Activated T-helper 2 cell treated with anti-CD3 and anti-CD28 coated beads, Interferon-gamma antibody, Interleukin-2, Interleukin-4, amounts not matched to agents 10 μg/mL and 5 μg/mL and 100 μg/mL, durations not matched to agents 14 hours and 24 hours and 36 hours (primary cell): ENCODE measurements at places on chromosomes 4 and X. TPM values are rescaled to one million over a fixed set of nuclear protein-coding genes. Genes with fewer than 3 reads are reported as not detected.

GRCh38 chr4:48639807-48640206 is 140.3 kb downstream of the FRYL start:
- H3K36me3 ChIP-seq: peaks cover 11% of the 10 kb centered on the region
- DNase-seq: no peak
- no peaks in the 10 kb centered on the region for H3K27me3 ChIP-seq
- peaks cover 16% of the 10 kb centered on the region for H3K4me1 ChIP-seq
- H3K4me3 ChIP-seq: no peak overlapping the region

DNA sequence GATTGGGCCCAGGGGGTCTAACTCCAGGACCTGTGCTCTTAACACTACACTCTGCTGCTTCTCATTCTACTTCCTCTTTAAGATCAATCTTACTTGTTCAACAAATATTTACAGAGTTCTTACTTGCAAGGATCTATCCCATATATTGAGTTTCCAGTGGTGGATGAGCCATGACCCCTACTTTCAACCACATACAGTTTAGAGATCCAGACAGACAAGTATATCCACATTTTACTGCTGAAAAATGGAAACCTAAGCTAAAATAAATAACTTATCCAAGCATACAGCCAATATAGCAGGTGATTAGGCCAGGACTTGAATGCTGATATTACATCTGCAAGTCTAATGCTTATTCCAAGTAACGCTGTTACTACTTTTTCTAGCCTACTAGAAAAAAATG is 18.7 kb downstream of the TMEM150C start:
- no peak overlapping the region for H3K4me3 ChIP-seq
- H3K4me1 ChIP-seq: no peaks in the 10 kb centered on the region
- H3K36me3 ChIP-seq: no peaks in the 10 kb centered on the region
- DNase-seq: no peak
- no peak overlapping the region for H3K27ac ChIP-seq
- peaks cover 5% of the 10 kb centered on the region for H3K27me3 ChIP-seq

- H3K27me3 ChIP-seq: peaks cover 24% of the 10 kb centered on the region
- H3K27ac ChIP-seq: no peak overlapping the region
- DNase-seq: no peak
- H3K4me3 ChIP-seq: no peak overlapping the region
- no peaks in the 10 kb centered on the region for H3K36me3 ChIP-seq
Observed at GRCh38 chr4:37693450-37694190, 7.4 kb upstream of the RELL1 start.

DNA sequence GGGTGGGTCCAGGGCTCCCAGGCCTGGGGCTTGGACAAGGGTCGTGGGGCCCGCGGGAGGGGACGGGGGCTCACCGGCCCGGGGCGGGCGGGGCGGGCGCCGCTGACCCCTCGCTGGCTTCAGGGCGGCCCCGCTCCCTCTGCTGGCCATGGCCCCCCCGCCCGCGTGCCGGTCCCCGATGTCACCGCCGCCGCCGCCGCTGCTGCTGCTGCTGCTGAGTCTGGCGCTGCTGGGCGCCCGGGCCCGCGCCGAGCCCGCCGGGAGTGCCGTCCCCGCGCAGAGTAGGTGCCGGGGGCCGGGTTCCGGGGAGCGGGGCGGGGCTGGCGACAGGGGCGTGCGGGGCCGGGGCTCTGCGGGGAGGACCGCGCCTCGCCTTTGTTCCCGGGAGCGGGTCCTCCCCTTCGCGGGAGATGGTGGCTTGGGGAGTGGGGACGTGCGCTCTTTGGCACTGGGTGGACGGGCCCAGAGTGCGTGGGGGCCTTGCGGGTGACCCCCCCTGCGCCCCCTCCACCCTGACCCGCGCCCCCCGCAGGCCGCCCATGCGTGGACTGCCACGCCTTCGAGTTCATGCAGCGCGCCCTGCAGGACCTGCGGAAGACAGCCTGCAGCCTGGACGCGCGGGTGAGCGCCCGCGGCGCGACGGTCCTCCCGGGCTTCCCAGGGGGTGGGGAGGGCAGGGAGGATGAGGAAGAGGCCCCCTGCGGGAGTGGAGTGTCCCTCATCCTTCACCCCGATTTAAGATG is 16.8 kb upstream of the NAT8L start:
- H3K4me1 ChIP-seq: no peaks in the 10 kb centered on the region
- no peaks in the 10 kb centered on the region for H3K36me3 ChIP-seq
- H3K4me3 ChIP-seq: peak overlapping the region; percentile 77
- DNase-seq: peak; percentile 32
- peaks cover 23% of the 10 kb centered on the region for H3K27me3 ChIP-seq

DNA sequence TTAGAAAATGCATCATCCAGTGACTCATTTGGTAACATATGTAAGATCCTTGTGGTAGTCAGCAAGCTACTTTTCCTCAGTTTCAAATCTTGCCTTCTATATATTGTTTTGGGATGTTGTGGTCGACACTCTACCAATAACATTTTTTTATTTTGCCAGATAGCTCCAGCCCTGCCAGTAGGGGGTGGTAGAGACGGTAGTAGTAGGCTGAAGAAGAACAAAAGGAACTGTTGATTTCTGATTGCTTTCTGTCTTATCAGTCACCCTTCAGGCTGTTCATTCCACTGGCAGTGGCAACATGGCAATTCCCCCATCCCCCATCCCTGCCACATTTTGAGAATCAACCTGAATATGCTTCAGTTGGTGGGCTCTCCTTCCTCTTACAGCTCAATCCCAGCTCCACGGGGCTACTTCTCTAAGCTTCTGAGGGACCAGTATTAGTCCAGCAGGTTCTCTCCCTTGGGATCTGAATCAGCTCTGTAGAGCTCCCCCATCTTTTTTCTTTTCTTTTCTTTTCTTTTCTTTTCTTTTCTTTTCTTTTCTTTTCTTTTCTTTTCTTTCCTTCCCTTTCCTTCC is 171.5 kb upstream of the VEGFC start:
- H3K27ac ChIP-seq: no peak overlapping the region
- no peaks in the 10 kb centered on the region for H3K4me1 ChIP-seq
- H3K27me3 ChIP-seq: no peaks in the 10 kb centered on the region

GRCh38 chrX:46634577-46634976 is 61.0 kb downstream of the CHST7 start:
- peaks cover 53% of the 10 kb centered on the region for H3K36me3 ChIP-seq
- DNase-seq: no peak
- H3K4me1 ChIP-seq: peaks cover 35% of the 10 kb centered on the region

DNA sequence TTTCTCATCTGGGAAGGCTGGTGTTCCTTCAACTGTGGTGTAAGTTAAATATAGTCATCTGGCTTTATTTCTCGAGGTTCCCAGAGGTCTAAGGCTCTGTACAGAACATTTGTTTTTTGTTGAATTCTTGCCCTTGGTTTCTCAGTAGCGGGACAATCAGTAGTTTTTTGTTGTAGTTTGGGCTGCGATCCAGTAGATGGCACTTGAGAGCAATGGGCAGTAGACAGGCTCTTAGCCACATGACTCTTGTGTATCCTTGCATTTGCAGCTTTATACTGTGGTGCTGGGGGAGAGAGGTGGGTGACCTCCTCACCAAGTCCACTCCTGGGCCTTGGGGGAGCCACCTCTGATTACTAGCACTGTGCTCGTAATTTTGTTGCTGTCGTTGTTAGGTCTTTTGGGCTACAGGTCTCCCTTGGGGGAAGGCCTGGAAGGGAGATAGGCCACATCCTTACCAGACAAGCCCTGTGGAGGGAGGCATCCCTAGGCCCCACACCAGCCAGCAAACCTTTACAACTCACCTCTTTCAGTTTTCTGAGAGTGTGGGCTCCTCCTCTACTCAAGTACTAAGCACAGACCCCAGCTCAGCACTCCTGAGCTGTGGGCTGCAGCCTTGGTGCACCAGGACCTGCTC is 8.1 kb downstream of the ETDB start:
- H3K27me3 ChIP-seq: peaks cover 30% of the 10 kb centered on the region
- DNase-seq: no peak
- H3K4me3 ChIP-seq: no peak overlapping the region
- H3K4me1 ChIP-seq: peaks cover 1% of the 10 kb centered on the region
- H3K36me3 ChIP-seq: no peaks in the 10 kb centered on the region
- H3K27ac ChIP-seq: no peak overlapping the region

DNA sequence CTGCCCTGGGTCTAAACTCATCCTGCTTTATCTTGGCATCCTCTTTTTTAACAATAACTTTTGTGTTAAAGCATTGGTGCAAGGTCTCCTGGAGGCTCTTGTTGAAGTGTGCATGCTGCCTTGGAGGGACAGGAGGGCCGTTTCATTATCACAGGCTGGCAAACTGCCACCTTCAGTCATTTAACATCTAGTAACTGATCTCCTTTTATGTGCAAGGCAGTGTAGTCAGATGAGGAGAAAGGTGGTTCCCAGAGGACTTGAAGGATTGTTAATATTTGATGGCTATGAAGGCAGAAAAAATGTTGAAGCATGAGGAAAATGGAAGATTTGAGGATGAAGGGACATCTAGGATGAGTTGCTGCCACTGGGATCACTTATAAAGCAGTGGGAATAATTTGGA is 439.4 kb downstream of the RAPGEF2 start:
- H3K27me3 ChIP-seq: no peaks in the 10 kb centered on the region
- no peak overlapping the region for H3K4me3 ChIP-seq
- no peak overlapping the region for H3K27ac ChIP-seq

DNA sequence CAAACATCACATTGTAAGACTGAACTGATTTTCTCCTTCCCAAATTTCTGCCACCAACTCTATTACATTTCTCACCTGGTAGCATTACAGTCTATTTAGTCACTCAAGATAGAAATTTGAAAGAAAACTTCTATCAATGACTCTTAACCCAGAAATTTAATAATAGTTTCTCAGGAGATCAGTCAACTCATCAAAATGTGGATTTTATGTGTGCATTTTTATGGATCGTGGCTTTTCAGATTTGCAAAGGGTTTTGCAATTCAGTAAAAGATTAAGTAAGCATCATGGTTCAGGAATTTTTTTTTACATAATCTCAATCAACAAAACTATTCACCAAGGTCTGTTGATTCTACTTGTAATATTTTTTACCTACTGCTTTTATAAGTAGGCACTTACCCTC is 111.1 kb downstream of the CFAP299 start:
- no peak overlapping the region for H3K27ac ChIP-seq
- no peaks in the 10 kb centered on the region for H3K27me3 ChIP-seq
- no peak for DNase-seq
- no peaks in the 10 kb centered on the region for H3K4me1 ChIP-seq

GRCh38 chrX:57900975-57901374 is 9.3 kb downstream of the ZXDA start:
- no peak overlapping the region for H3K4me3 ChIP-seq
- H3K27ac ChIP-seq: no peak overlapping the region
- H3K27me3 ChIP-seq: no peaks in the 10 kb centered on the region

DNA sequence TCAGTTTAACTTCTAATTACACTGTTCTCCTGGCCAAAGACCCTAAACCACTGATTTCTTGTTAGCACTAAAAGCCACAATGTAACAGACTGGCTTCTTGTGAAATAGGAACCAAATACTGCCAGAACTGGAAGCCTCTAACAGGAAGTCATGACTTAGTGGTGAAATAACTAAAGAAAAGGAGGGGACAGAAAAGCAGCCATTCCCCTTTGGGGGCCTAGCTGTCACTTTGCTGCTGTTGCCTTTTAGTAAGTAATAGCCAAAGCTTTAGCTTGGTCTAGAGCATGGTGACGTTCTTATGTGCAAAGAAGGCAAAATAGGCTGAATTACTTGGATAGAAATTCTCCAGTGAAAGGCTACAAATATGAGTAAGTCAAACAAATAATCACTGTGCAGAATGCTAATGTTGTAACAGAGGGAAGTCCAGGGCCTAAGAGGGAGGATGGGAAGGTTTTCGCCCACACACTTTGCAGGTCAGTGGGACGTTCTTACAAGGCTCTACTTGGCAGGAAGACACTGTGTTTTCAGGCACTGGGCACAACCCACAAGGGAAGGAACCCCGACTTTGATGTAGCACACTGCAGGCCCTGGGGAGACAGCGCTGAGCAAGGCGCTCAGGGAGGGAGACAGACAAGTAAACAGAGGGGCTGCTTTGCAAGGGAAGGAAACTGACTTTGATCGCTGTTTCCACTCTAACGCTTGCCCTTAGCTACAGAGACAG is 16.7 kb downstream of the GAB3 start:
- DNase-seq: peak; percentile 11
- H3K27ac ChIP-seq: peak overlapping the region; percentile 85
- peaks cover 86% of the 10 kb centered on the region for H3K4me1 ChIP-seq
- peak overlapping the region; percentile 64 for H3K4me3 ChIP-seq
- H3K36me3 ChIP-seq: peaks cover 19% of the 10 kb centered on the region

DNA sequence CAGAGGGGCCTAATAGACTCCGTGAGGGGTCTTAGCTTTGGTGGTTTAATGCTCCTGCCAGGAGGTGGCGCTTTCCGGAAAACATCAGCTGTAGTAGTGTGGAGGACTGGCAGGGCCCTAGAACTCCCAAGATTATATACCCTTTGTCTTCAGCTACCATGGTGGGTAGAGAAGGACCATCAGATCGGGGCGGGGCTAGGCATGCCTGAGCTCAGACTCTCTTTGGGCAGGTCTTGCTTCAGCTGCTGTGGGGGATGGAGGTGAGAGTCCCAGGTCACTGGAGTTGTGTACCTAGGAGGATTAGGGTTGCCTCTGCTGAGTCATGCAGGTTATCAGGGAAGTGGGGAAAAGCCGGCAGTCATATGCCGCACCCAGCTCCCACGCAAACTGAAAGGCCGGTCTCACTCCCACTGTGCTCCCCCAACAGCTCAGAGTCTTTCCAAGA is 63.0 kb upstream of the AGA start:
- no peak overlapping the region for H3K4me3 ChIP-seq
- H3K36me3 ChIP-seq: no peaks in the 10 kb centered on the region
- H3K4me1 ChIP-seq: peaks cover 4% of the 10 kb centered on the region

DNA sequence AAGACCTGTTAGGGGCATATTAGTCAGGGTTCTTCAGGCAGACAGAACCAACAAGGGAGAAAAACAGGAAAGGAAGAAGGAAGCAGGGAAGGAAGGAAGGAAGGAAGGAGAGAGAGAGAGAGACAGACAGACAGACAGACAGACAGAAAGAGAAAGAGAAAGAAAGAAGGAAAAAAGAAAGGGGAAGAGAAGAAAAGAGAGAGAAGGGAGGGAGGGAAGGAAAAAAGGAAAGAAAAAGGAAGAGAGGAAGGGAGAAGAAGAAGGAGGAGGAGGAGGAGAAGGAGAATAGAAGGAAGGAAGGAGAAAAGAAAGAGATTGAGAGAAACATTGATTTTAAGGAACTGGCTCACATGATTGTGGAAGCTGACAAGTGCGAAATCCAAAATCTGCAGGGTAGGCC is 89.0 kb downstream of the DHX15 start:
- DNase-seq: no peak
- H3K27me3 ChIP-seq: peaks cover 6% of the 10 kb centered on the region
- no peaks in the 10 kb centered on the region for H3K4me1 ChIP-seq
- H3K27ac ChIP-seq: no peak overlapping the region

Gene TLR2
- total RNA-seq: 0.25 and 1.1 TPM in 2 replicates

Gene GLRA3
- not detected in 2 replicates for total RNA-seq

Gene ITM2A
- total RNA-seq: 138 and 142 TPM in 2 replicates

Gene PPM1K
- 38.5 and 39.9 TPM in 2 replicates for total RNA-seq

Gene CHRDL1
- not detected in 2 replicates for total RNA-seq

Gene S100P
- 3.4 and 5.8 TPM in 2 replicates for total RNA-seq
